ENCODE measurements at places on chromosomes 2 and 18. TPM values are rescaled to one million over a fixed set of nuclear protein-coding genes. Genes with fewer than 3 reads are reported as not detected.

Gene PLEK
- 4.8 TPM for polyA plus RNA-seq

GRCh38 chr2:101305492-101306078 lies 2.9 kb downstream of the RNF149 start:
- no peak for DNase-seq

Gene CYP20A1
- polyA plus RNA-seq, result 17.0 TPM

Gene CD226
- polyA plus RNA-seq, result 1.7 TPM

DNA sequence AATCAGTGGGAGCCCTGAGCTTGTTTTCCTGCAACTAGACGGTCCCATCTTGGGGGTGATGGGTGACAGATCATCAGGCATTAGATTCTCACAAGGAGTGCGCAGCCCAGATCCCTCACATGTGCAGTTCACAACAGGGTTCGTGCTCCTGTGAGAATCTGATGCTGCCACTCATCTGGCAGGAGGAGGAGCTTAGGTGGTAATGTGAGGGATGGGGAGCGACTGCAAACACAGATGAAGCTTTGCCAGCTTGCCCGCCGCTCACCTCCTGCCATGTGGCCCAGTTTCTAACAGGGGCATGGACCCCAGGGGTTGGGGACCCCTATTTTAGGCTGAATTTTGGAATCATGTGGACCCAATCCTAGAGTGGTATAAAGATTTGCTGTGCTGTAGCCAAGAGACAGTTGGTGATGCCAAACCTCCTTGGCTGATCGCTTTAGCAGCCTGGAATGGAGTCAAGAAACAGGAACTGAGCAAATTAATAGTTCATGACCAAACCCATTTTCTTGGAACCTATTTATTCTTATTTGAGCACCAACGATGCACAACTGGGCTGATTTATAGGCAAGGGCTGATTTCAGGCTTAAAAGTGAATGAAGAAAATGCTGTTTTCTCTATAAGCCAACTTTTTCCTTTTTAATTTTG lies 25.7 kb downstream of the LPIN1 start:
- DNase-seq, result no peak

- DNase-seq, result no peak
Measured at GRCh38 chr2:112622528-112622849, 23.2 kb upstream of the SLC20A1 start.

GRCh38 chr2:67733517-67733916 lies 329.3 kb downstream of the C1D start:
- no peak for DNase-seq
